Iris pigment epithelial cell (primary cell): ENCODE measurements at places on chromosomes 6 and 20.

DNA sequence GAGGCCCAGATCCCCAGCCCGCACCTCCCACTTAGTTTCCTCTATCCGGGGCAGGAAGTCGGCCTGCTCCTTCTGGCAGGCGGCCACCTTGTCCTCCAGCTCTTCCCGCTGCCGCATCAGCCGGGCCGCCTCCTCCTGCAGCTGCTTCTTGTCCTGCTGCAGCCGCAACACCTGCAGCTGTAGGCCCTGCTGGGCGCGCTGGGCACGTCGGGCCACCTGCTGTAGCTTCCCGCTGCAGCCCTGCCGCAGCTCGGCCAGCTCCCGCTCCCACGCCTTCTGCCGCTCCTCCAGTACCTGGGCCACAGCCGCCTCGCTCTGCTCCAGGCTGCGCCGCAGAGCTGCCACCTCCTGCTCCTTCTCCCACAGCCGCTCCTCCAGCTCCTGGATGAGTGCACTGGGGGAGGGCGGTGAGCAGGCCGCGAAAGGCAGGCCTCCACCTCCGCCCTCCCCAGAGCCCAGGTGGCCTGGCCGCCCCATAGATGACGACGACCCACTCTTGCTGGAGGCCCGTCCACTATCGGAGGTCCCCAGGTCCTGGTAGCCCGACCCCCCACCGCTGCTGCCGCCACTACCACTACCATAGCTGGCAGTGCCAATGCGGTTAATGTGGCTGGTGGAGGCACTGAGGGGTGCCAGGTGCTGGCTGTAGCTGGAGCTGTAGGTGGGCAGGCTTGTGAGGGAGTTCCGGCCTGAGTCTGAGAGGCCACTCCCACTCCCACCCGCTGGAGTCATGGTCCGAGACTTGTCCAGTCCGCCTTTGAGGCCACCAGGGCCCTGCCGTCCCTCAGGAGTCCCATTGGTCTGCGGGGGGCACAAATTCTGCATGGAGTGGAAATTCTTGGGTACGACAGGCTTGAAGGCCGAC is 6.0 kb upstream of the FASTKD5 start:
- peak; percentile 58 for DNase-seq

DNA sequence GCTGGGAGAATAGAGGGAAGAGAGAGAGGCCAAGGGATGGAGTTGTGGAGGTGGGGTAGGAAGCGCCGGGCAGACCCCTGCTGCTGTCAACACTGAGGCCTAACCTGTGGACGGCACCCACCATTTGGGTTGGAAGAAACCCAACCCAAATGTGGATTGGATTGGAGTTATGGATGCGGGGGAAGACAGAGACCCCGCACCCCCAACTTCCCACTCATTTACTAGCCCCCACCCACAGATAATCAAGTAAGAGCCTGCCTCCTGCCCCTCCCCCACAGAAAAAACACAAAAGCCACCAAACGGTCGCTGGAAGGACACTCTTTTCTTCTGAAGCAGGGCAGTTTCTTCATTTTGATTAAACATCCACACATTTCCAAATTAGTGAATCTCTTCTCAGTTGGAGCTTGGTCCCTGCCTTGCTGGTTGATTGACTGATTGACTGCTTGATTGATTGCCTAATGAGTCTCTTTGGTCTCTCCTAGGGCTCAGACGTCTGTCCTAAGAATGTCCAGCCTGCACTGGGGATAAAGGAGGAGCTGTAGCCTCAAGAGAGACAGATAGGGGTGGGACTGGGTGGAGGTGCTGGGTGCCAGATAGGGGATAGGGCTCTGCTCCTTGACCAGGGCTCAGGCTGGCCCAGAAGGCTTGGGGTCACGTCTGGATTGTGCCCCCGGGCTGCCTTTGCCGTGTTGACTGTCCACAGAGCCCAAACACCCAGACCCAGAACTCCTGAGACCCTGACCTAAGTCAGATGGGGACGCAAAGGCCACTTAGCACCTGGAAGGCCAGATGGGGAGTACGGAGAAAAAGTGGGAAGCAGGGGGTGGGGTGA is 74.9 kb upstream of the FOXP4 start:
- no peak for DNase-seq

- no peak for DNase-seq
Measured at GRCh38 chr6:130516604-130517003, 150.8 kb downstream of the TMEM200A start.

DNA sequence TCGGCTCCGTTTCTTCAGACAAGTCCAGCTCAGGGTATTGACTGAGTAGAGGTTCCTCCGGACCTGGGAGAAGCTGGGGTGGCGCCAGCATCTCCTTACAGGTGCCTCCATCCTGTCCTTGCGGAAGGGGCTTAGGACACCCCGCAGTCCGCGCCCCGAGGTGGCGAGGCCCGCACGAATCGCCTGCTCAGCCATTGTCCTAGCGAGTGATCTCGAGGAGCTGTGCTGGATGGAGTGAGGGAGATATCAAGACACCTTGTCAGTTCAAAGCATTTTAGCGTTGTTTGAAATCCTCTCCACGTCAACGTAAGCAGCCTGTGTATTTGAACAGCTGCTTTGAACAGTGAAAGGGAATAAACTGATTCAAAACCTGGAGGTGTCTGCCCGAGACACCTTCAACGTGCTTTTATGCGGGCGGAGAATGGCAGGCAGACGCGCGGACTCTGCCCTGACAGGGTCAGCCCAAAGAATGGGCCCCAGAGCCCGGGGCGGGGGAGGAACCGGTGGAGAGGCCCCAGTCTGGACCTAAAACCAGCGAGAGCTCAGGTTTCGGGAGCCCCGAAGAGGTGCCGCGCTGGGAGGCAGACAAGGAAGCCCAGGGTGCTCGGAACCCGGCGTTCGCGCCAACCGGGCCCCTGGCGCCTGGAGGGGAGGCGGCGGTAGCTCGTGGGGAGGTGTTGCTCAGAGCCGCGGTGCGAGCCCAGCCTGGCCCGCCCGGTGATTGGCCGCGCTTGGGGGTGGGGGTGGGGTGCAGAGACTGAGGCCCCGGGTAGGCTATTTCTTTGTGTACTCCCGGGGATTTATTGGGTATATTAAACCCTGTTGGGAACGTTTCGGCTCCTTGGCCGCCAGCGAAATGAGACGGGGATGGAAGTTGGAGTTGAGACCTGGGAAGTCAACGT is 3.1 kb upstream of the POU3F2 start:
- DNase-seq, result no peak

DNA sequence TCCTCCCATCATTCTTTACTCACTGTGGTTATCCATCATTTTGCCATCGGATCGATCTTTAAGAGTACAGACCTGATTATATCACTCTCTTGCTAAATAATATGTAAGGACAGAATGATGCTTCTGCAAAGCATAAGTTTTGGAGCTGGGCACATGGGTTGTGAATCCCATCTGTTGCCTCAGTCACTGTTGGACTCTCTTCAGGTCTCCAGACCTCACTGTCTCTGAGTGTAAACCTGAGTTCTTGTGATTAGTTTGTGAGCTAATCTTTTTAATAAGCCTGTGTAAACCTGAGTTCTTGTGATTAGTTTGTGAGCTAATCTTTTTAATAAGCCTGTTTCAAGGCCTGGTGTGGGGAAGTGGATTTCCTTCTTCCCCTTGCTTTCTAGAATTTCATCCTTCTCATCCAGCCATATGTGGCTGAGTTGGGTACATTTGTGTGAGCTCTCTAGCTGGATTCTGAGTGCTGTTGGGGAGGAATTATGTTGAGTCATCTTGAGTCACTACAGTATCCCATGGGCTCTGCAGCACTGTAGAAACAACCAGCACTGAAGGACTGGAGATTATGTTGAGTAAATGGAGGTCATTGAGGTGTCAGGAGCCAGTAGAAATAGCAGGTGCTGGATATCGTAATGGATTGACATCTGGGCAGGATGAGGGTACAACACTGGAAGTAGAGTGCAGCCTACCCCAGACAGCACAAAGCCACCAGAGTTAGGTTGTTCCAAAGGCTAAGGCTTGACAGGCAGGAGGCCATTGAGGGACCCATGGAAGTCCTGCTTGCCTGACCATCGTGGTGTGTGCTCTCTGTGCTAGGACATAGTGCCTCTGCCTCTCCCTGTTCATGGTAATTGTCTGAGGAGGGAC is 52.4 kb downstream of the SCAND1 start:
- peak; percentile 94 for DNase-seq

DNA sequence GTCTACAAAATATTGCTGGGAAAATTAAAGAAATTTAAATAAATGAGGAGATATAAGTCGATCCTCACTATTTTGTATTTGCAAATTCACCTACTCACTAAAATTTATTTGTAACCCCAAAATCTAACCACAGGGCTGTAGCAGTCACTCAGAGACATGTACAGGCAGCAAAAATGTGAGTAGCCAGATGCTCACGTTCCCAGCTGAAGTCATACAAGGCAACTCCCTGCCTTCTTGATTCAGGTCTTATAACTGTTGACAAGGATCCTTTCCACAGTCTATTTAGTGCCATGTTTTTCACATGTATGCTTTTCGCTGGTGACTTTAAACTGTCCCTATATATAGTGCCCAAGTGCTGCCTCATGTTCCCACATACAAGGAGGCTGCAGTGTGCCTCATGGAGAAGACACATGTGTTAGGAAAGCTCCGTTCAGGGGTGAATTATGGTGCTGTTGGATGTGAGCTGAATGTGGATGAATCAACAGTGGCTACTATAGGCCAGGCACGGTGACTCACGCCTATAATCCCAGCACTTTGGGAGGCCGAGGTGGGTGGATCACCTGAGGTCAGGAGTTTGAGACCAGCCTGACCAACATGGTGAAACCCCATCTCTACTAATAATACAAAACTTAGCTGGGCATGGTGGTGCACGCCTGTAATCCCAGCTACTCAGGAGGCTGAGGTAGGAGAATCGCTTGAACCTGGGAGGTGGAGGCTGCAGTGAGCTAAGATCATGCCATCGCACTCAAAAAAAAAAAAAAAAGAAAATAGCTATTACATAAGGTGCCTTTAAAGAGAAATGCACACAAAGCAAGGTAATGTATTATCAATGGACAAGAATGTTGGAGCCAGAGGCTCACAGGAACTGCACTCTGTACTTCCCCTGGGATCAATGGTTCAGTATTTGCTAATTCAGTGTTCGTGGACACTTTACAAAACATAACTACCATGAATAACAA is 55.3 kb downstream of the STK35 start:
- DNase-seq, result peak; percentile 23
